ENCODE measurements at places on chromosomes 7 and 10.

GRCh38 chr10:23917251-23917840 lies 291.6 kb upstream of the KIAA1217 start:
- DNase-seq: no peak

DNA sequence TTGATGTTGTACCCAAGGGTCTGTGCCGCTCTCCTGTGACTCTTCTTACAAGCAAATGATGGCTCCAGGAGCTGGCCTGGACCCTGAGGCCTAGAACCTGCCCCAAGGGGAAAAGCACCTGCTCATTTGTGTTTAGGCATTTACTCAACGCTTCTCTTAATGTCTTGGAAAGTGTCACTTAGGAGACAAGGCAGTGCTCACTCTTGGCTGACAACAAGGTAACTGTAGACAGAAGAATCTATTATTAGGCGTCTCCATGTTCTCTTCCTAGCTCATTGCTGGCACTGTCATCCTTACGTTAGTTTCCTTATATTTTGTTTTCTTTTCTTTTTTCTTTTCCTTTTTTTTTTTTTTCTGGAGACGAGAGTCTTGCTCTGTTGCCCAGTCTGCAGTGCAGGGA lies 38.1 kb upstream of the SUN1 start:
- no peak for DNase-seq

- DNase-seq: no peak
Measured at GRCh38 chr7:27897441-27897847, 157.5 kb downstream of the TAX1BP1 start.

GRCh38 chr7:7002418-7003062 lies 176.5 kb upstream of the CCZ1B start:
- DNase-seq: no peak

DNA sequence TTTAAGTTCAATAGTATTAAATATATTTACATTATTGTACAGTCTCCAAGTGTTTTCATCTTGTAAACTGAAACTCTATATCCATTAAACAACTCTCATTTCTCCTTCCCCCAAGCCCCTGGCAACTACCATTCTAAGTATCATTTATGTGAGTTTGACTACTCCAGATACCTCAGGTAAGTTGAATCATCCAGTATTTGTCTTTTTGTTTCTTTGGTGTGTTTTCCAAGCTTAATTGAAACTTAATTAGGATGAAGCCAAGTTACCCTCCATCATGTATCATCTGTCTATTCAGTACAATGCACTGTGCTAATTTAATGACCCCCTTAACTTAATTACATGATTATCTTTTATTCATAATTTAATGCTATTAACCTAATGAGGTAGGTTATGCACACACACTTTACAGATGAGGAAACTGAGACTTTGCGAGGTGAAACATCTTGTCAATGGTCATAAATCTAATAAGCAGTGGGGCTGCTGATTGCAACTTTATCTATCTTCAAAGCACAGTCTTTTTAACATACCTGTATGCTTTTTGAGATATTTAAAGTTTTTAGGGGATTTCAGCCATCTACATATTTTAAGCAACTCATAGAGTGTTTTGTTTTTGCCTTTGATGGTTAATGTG lies 663 bp downstream of the MACC1 start:
- DNase-seq: no peak

GRCh38 chr10:3046981-3047547 lies 20.3 kb upstream of the PFKP start:
- DNase-seq: no peak

- no peak for DNase-seq
Measured at GRCh38 chr10:121732656-121733445, 134.6 kb upstream of the FGFR2 start.

GRCh38 chr7:29332875-29333855 lies 138.6 kb downstream of the CHN2 start:
- DNase-seq: no peak

DNA sequence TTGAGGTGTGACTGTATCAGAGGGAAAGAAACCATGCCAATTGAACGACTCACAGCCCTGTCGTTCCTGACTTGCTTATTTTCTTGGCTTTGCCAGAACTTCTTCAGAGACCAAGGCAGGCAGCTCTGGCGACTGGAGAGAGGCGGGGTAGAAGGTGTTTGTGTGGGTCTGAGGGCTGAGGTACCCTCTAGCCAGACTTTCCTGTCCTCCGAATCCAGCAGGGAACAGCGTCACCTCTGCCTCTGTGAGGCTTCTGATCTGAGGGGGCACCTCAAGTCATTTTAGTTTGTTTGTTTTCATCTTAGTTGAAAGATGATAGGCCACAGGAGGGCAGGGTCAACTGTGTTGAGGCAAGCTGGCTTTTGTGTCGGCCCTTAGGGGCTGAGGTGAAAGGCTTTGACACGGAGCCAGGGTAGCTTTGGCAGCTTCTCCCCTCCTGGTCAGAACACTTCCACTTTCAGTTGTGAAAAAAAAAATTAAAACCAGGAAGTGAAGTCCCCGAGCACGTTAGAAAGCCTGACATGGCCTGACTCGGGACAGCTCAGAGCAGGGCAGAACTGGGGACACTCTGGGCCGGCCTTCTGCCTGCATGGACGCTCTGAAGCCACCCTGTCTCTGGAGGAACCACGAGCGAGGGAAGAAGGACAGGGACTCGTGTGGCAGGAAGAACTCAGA lies 1.9 kb downstream of the ACSL5 start:
- DNase-seq: peak; percentile 59

DNA sequence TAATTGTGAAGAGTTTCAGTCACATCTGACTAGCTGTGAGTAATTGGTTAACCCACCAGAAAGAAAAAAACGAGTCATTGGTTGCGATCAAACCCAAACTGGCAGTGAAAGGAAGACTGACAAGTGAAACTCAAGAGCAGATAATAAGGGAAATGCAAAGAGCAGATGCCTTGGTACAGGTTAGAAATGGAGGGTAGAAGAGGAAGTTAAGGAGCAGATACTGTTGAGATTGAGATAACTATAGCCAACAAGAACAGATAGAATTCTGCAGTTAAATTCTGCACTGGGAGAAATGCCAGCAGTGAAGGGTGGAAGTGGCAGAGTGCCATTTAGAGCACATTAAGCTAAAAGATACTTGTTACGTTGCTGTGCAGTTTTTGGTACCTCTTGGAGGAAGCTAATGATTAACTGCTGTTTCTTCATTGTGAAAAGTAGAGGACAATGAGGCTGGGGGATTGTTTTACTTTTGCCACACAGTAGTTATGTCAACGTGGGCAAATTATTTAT lies 65.8 kb downstream of the CDK13 start:
- DNase-seq: no peak

GRCh38 chr7:136938476-136938875 lies 70.0 kb downstream of the CHRM2 start:
- no peak for DNase-seq

All from kidney capillary endothelial cell (primary cell).